ENCODE measurements at places on chromosomes 5 and 9.

- peak; percentile 61 for DNase-seq
Observed at GRCh38 chr5:136424835-136425584, 59.7 kb upstream of the TRPC7 start.

GRCh38 chr5:114118511-114118910, 243.4 kb upstream of the KCNN2 start:
- no peak for DNase-seq

GRCh38 chr5:86175224-86175623, 442.5 kb upstream of the COX7C start:
- no peak for DNase-seq

- DNase-seq: no peak
Observed at GRCh38 chr9:138114501-138115245, 237.1 kb downstream of the CACNA1B start.

DNA sequence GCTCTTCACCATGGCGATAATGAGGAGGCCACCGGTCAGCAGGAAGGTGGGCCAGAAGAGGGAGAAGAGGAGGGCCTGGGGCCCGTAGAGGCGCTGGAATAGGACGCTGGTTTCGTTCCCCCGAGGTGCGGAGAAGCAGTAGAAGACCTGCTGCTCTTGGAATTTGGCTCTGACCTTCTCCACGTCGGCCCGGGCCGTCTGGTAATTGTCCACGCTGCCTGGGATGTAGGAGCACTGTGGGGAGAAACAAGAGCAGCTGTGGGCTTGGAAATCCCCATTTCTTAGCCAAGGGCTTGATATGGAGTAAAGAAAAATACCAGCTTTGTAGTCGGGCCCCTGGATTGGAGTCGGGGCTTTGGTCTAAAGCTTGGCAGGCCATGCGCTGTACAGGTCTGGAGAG, 10.4 kb downstream of the KCNMB1 start:
- DNase-seq: no peak

GRCh38 chr9:88874391-88874790, 116.9 kb upstream of the S1PR3 start:
- DNase-seq: no peak

- no peak for DNase-seq
Observed at GRCh38 chr9:89710697-89711096, 105.9 kb downstream of the GADD45G start.

DNA sequence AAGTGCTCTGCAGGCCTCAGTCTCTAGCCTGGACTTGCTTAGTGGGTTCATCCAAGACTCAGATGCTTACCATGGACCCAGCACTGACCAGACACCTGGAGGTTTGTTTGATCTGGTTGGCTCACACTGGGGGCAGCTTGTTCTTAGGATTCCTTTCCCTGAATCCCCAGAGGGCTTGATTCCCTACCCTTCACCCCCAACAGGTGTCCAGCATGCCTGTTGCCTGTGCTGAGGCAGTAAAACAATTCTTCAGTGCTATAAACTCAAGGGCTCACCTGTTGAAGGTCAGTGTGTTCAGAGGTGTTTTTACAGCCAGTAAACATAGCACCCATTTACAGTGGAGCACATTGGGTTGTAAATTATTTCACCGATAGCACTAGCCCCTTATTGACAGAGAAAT, 123.8 kb upstream of the KLF4 start:
- no peak for DNase-seq

DNA sequence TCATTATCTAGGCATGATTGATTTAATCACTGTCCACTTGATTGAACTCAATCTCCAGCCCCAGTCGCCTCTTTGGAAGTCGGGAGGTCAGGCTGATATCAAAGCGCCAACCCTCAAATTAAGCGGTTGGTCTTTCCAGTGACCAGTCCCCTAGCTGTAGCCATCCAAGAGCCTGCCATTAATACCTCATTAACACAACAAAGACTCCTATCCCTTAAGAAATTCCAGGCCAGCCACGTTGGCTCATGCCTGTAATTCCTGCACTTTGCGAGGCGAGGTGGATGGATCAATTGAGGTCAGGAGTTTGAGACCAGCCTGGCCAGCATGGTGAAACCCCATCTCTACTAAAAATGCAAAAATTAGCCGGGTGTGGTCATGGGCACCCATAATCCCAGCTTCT, 27.4 kb upstream of the GCNT1 start:
- no peak for DNase-seq

- DNase-seq: no peak
Observed at GRCh38 chr5:102818345-102818744, 63.2 kb downstream of the PAM start.

- DNase-seq: no peak
Observed at GRCh38 chr9:19404283-19405075, 4.3 kb upstream of the ACER2 start.

Data from AG10803 (cell line).